Effector memory CD8-positive, alpha-beta T cell (primary cell): ENCODE measurements at places on chromosomes 11 and 22.

DNA sequence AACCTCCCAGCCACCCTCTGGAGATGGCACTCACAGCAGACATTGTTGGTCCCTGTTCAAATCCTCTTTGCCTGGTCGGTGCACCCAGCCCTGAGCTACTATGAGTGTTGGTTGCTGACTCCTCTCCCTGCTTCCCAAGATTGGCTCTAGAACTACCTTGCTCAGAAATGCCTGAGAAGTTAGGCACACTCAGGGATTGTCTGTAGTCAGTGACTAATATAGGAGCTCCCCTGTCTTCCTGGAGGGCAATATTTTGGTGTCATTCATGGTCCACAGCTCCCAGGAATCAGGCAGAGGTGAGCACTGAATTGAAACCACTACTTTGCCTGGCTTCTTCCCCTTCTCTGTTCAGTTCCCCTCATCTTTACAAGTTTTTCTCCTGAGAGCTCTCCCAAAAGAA is 325.9 kb downstream of the MIAT start:
- no peaks in the 10 kb centered on the region for H3K36me3 ChIP-seq
- no peaks in the 10 kb centered on the region for H3K4me1 ChIP-seq
- H3K27me3 ChIP-seq: peaks cover 26% of the 10 kb centered on the region
- H3K27ac ChIP-seq: no peak overlapping the region

GRCh38 chr11:132538642-132539041 is 993.7 kb downstream of the OPCML start:
- no peak for DNase-seq
- no peaks in the 10 kb centered on the region for H3K36me3 ChIP-seq
- no peaks in the 10 kb centered on the region for H3K4me1 ChIP-seq
- H3K27me3 ChIP-seq: no peaks in the 10 kb centered on the region
- no peak overlapping the region for H3K27ac ChIP-seq

- peaks cover 27% of the 10 kb centered on the region for H3K36me3 ChIP-seq
- peak overlapping the region; percentile 86 for H3K27ac ChIP-seq
- DNase-seq: peak; percentile 47
- H3K4me1 ChIP-seq: peaks cover 64% of the 10 kb centered on the region
- peak overlapping the region; percentile 62 for H3K4me3 ChIP-seq
These were observed 11.3 kb upstream of the CXCR5 start for GRCh38 chr11:118872403-118872821.

DNA sequence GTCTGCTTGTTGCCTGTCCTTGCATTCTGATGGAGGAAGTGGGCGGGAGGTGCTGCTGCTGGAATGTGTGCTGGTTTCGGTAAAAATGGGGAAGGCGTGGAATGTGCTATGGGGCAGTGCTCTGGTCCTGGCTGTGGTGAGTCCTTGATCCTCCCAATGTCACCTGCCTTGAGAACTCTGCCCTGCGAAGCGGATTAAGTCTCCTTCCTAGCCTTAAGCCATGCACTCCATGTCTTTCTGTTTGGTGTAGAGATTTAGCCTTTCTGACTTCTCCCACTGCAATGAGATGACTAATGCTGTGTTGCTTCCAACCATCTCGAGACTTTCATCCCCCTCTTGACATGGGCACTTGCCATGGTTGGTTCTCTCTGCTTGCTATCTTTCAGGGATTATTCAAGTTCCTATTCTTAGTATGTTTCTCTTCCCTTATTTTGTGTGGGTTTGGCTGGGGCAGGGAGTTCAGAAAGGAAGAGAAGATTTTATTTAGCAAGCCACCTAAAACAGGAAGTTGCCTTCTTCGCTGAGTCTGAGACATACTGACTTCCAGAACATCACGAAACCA is 687.9 kb downstream of the NTM start:
- no peak overlapping the region for H3K4me3 ChIP-seq
- no peak for DNase-seq
- no peaks in the 10 kb centered on the region for H3K4me1 ChIP-seq
- H3K27ac ChIP-seq: no peak overlapping the region
- no peaks in the 10 kb centered on the region for H3K36me3 ChIP-seq

DNA sequence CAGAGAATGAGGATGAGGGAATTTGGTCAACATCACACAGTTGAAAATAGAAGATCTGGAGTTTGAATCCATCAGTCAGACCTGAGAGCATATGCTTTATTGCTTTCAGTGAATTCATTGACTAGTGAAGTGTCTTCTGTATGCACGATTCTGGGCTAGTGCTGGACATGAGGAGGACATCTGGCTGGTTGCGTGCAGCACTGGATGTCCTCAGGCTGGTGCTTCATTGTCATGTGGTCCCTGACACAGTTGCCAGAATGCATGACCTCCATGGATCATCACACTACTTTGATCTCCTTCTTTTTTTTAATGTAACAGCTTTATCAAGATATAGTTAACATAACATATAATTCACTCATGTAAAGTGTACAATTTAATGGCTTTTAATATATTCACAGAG is 44.5 kb upstream of the MMP7 start:
- H3K27me3 ChIP-seq: peaks cover 10% of the 10 kb centered on the region
- peaks cover 9% of the 10 kb centered on the region for H3K4me1 ChIP-seq
- no peak overlapping the region for H3K4me3 ChIP-seq
- DNase-seq: no peak

DNA sequence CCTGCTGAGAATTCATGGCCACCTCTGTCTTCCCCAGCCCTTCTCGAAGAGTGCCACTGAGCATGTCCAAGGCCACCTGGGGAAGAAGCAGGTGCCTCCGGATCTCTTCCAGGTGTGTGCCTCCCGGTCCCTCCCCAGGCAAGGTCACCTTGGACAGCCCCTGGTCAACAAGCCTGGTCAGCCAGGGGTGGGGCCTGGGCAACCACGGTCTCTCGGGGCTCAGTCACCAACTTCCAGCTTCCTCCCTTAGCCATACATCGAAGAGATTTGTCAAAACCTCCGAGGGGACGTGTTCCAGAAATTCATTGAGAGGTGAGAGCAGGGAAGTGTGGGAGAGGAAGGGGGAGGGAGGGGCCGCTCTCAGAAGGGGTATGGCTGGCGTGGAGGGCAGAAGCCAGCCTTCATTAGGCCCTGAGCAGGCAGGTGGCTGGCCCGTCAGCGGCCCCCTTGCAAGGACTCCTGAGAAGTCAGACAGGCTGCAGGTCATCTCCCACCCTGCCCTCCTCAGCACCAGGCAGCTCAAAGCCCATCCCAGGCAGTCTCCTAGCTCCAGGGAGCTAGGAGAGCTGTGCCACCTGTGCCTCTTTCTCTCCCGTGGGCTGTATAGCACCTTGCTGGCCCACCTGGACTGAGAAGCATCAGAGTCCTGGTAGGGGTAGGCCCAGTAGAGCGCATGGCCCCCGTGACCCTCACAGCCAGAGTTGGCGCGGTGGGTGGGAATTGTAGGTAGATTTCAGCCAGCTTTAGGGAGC is 9.3 kb upstream of the ANKRD13D start:
- H3K36me3 ChIP-seq: peaks cover 96% of the 10 kb centered on the region
- peak overlapping the region; percentile 90 for H3K27ac ChIP-seq
- no peaks in the 10 kb centered on the region for H3K27me3 ChIP-seq
- peaks cover 48% of the 10 kb centered on the region for H3K4me1 ChIP-seq
- DNase-seq: no peak
- no peak overlapping the region for H3K4me3 ChIP-seq

GRCh38 chr11:88538098-88538497 is 200.6 kb upstream of the CTSC start:
- H3K27ac ChIP-seq: no peak overlapping the region
- no peaks in the 10 kb centered on the region for H3K4me1 ChIP-seq
- no peak overlapping the region for H3K4me3 ChIP-seq
- no peaks in the 10 kb centered on the region for H3K27me3 ChIP-seq

DNA sequence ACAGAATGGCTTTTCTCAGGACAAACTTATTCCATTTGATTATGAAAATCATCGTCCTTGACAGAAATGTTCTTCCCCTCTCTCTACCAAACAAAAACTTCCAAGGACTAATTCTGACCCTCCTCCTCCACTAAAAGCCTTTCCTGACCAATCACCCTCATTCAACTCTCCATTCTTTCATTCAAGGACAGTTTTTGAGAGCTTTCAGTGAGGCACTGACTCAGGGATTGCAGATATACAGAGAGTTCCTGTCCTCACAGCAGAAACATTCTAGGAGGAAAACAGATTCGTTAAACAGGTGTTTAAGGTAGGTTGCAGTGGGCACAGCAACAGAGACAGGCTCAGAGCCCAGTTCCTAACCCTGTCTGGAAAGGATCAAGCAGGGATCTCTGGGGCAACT is 41.5 kb downstream of the OR4D9 start:
- no peaks in the 10 kb centered on the region for H3K27me3 ChIP-seq
- peaks cover 61% of the 10 kb centered on the region for H3K36me3 ChIP-seq
- DNase-seq: no peak
